Left lobe of liver (tissue), 2 donors: ENCODE measurements at places on chromosomes 1 and 21.

- DNase-seq = no peak
These were observed 424.1 kb downstream of the TTLL7 start for GRCh38 chr1:83574791-83575190.

GRCh38 chr1:81424061-81424460 lies 376.7 kb upstream of the ADGRL2 start:
- DNase-seq = no peak

- no peak for DNase-seq
These were observed 754.8 kb downstream of the ADGRL2 start for GRCh38 chr1:82555501-82555900.

DNA sequence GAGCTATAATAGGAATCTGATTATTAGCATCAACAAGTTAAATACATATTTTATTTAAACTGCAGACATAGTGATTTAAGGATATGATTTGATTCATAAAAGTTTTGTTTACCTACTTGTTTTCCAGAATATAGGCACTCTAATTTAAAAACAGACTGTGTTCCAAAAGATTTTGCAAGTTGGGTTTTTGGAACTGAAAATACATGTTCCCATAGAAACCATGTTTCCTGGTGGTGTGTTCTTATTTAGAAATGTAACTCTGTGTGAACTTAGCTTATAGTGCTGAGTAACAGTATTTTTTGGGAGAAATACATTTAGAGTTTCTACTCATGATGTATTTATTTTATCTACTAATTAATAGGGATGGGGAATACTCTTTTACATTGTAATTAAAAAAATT lies 21.8 kb downstream of the USP25 start:
- DNase-seq = no peak
